ENCODE measurements at places on chromosomes 1 and 21. TPM values are rescaled to one million over a fixed set of nuclear protein-coding genes. Genes with fewer than 3 reads are reported as not detected.

DNA sequence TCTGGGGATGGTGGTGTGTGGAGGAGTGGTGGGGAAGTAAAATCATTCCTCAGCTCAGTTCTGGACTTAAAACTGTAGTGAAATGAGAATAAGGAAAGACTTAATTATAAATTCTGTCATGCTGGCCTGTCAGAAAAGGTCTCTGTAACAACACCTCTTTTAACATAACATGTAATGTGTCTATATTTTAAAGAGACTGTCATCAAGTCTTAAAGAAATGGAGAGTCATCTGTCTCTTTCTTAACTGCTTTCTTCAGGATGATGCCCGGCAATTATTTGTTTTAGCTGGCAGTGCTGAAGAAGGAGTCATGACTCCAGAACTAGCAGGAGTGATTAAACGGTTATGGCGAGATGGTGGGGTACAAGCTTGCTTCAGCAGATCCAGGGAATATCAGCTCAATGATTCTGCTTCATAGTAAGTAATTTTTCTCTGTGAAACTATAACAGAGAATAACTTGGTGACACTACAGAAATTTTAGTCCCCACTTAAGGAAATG, 30.6 kb downstream of the GNAI3 start:
- peaks cover 37% of the 10 kb centered on the region for H3K36me3 ChIP-seq
- no peak for DNase-seq
- no peak overlapping the region for H3K4me3 ChIP-seq

- no peaks in the 10 kb centered on the region for H3K36me3 ChIP-seq
- H3K27ac ChIP-seq = no peak overlapping the region
- H3K4me1 ChIP-seq = peaks cover 5% of the 10 kb centered on the region
Measured at GRCh38 chr1:53678507-53678906, 60.5 kb downstream of the GLIS1 start.

GRCh38 chr1:76238094-76238628, 163.6 kb downstream of the ST6GALNAC3 start:
- no peaks in the 10 kb centered on the region for H3K27me3 ChIP-seq
- no peak for DNase-seq
- no peak overlapping the region for H3K4me3 ChIP-seq
- H3K36me3 ChIP-seq = no peaks in the 10 kb centered on the region
- H3K4me1 ChIP-seq = peaks cover 2% of the 10 kb centered on the region

Gene KLF17
- total RNA-seq = not detected

GRCh38 chr21:44713130-44713529, 1.8 kb upstream of the TSPEAR start:
- peaks cover 53% of the 10 kb centered on the region for H3K27me3 ChIP-seq
- H3K4me1 ChIP-seq = peaks cover 26% of the 10 kb centered on the region
- H3K4me3 ChIP-seq = no peak overlapping the region
- no peak for DNase-seq

Gene TRABD2B
- total RNA-seq = not detected

DNA sequence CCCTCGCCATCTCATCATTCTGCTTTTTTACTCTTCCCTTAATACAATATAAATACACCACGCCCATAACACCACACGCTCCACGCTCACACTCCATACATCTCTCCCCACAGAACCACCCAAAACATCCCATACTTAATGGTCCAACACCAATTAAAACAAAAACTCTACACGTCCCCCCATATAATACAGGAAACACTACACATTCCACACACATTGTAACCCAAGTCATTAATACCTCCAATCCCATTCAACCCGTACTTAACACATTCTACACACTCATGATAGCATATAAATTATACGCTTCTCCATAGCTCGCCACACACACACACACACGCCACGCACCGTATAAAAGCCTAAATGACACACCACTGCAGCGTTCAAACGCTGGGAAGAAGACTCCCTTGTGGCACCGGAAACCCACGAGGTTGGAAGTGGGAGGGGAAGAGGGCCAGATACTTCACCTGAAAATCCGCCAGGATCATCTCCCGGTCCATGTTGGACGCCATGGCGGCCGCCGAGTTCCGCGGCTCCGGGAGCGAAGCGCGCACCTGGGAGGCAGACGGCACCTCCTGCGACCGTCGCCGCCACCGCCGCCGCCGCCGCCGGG, 659 bp downstream of the FAF1 start:
- peak overlapping the region; percentile 80 for H3K4me3 ChIP-seq
- H3K36me3 ChIP-seq = peaks cover 2% of the 10 kb centered on the region
- H3K4me1 ChIP-seq = peaks cover 26% of the 10 kb centered on the region
- DNase-seq = no peak
- peak overlapping the region; percentile 89 for H3K27ac ChIP-seq

- peak overlapping the region; percentile 59 for H3K27ac ChIP-seq
- H3K4me1 ChIP-seq = peaks cover 24% of the 10 kb centered on the region
- H3K36me3 ChIP-seq = no peaks in the 10 kb centered on the region
Measured at GRCh38 chr1:151472856-151473731, 13.8 kb upstream of the POGZ start.

DNA sequence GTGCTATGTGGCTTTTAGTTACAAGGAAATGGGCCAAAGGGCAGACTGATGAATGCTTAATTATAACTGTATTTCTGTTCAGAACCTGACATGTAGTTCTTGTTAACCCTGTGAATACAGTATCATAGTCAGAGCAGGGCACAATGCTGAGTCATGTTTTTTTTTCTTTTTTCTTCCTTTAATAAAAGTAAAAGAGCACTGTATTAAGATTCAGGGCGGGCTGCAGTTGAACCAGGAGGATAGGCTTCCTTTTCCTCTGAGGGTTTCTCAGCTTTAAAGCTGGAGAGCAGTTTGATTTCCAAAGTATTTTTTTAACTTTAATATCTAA, 8.7 kb downstream of the CLDN8 start:
- no peaks in the 10 kb centered on the region for H3K36me3 ChIP-seq
- no peaks in the 10 kb centered on the region for H3K4me1 ChIP-seq
- H3K27ac ChIP-seq = no peak overlapping the region
- no peaks in the 10 kb centered on the region for H3K27me3 ChIP-seq
- DNase-seq = no peak

Gene CLDN17
- total RNA-seq = not detected

DNA sequence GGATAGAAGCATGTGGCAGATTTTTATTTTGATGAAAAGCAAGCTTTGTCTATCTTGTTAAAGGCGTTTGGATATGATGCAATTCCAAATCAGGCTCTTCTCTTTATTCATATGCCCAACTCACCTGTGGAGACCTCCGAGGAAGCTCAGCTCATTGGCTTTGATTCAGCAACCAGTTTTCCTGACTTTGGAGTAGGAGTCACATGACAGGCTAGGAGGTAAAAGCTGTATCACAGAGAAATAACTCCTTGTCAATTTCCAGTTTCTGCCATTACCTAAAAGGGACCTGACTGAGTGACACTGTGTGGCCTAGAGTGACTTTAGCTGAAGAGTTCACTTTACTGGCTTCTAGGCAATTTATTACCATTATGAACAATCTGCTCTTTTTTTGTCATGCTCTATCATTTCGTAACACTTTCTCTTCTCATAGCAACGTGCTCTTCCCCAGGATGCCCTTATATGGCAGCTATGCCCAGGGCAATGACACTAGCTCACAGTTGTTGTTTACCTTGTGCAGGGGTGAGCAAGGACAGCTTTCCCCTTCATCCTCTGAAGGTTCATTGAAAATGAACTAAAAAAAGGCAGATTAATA, 107.2 kb downstream of the KCNK1 start:
- H3K4me1 ChIP-seq = no peaks in the 10 kb centered on the region
- DNase-seq = no peak

- no peaks in the 10 kb centered on the region for H3K4me1 ChIP-seq
- DNase-seq = no peak
- H3K27me3 ChIP-seq = no peaks in the 10 kb centered on the region
Measured at GRCh38 chr21:44540741-44541288, 820 bp upstream of the KRTAP10-1 start.

Gene TPTE
- not detected for total RNA-seq

DNA sequence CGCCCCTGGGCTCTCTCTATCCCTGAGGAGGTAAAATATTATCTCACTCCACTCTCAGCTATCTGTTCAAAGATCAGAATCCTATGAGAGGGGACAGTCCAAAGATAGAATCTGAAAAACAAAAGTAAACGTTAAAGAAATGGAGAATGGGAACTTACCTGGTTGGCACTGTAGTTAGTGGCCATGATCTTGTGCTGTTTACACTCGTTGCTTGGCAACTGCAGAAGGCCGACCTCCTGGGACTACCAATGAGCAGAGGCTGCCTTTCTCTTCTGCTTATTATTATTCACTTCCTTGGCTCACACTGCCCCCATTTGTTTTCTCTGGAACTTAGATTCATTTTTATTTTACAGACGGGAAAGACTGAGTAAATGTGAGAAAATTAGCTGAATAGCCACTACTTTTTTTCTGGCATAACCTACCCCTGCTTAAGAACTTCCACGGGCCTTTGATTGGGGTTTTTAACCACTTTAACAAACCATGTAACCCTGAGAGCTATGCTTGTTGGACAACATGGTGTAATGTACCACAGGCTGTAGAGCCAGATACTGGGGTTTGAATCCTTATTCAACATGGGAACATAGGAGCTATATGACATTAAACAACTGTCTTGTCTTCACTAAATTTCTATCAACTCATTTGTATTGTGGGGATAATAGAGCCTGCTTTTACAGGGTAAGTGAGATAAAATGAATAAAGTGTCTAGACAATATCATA, at the start of gene CFAP126:
CFAP126 (minus strand) TSS at position 193 of the 717 bp plus-strand sequence; CDS start at position 185, 8 bp downstream.
- no peaks in the 10 kb centered on the region for H3K27me3 ChIP-seq
- DNase-seq = peak; percentile 60
- peaks cover 17% of the 10 kb centered on the region for H3K36me3 ChIP-seq
- peak within 1 kb of the TSS; percentile 17 for H3K27ac ChIP-seq
- peaks cover 19% of the 10 kb centered on the region for H3K4me1 ChIP-seq

DNA sequence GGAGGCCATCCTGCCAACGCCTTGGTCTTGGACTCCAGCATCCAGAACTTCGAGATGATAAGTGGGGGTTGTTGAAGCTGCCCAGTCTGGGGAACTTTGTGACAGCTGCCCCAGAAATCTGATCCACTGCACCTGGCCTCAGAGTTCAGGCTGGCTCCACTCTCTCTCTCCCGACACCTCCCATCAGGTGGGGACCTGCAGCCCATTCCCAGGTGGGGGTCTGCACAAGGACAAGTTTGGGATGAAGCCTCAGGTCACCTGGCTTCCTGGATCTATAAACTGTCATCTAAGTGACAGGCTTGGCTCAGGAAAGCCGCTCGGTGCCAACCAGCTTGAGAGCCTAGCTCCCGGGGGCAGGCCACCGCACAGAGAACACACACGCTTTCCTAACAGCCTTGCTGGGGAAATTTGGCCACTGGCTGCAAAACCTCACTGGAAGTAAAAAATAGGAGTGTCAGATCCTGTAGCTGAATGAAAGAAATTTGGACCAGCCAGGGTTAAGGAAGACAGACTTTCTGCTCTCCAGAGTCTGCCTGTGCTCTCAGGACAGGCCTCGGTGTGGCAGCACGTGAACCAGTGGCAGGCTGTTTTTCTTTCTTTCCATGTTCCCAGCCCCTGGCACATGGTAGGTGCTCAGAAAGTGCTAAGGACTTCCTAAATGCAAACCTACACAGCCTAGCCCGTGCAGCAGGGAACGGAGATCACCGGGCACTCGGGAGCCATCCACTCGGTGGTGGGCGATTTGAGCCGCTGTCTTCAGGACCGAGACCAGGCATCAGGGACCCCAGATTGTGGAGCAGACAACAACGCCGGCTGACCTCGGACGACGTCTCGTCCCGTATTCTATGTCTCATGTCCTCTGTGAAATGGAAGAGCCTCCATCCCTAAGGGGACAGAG, 42.6 kb upstream of the LBR start:
- H3K27ac ChIP-seq = no peak overlapping the region
- no peak overlapping the region for H3K4me3 ChIP-seq
- H3K4me1 ChIP-seq = peaks cover 37% of the 10 kb centered on the region
- H3K27me3 ChIP-seq = no peaks in the 10 kb centered on the region

- H3K27me3 ChIP-seq = peaks cover 2% of the 10 kb centered on the region
- H3K4me3 ChIP-seq = no peak overlapping the region
- H3K36me3 ChIP-seq = no peaks in the 10 kb centered on the region
Measured at GRCh38 chr1:227134686-227135314, 183.5 kb downstream of the CDC42BPA start.

- peaks cover 3% of the 10 kb centered on the region for H3K27me3 ChIP-seq
- peaks cover 49% of the 10 kb centered on the region for H3K4me1 ChIP-seq
- H3K4me3 ChIP-seq = no peak overlapping the region
- H3K36me3 ChIP-seq = peaks cover 3% of the 10 kb centered on the region
Measured at GRCh38 chr1:9413071-9413876, 120.6 kb downstream of the SPSB1 start.

Gene MSTO1
- 62.1 TPM for total RNA-seq

GRCh38 chr1:115545791-115546733, 95.7 kb upstream of the VANGL1 start:
- H3K36me3 ChIP-seq = no peaks in the 10 kb centered on the region
- peaks cover 3% of the 10 kb centered on the region for H3K27me3 ChIP-seq
- no peak overlapping the region for H3K27ac ChIP-seq
- no peaks in the 10 kb centered on the region for H3K4me1 ChIP-seq
- no peak overlapping the region for H3K4me3 ChIP-seq
- DNase-seq = peak; percentile 38

DNA sequence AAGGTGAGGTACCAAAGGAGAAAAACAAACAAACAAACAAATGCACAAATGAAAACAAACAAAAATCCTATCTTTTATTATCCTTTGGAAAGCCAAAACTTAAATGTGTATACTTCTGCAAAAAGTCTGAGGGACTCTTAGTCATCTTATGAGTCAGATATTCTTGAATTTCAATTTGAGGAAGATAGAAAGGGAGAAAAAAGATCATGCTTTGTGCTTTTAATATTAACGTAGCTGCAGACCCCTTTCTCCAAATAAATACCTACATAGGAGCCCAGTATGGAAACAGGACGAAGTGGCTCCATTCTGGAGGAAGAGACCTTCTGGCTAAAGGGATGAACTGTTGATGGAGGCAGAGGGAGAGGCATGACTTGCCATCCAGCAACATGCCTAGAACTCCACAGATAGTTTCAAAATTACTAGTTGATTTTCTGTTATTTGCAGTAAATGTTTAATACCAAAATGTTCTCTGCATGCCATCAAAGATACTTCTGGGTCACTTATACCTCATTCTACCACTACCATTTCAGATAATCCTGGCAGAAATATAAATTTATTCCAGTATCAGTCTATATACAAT, 25.4 kb downstream of the NUP210L start:
- H3K36me3 ChIP-seq = no peaks in the 10 kb centered on the region
- no peaks in the 10 kb centered on the region for H3K27me3 ChIP-seq
- no peak overlapping the region for H3K27ac ChIP-seq
- H3K4me1 ChIP-seq = peaks cover 14% of the 10 kb centered on the region
- DNase-seq = no peak
- no peak overlapping the region for H3K4me3 ChIP-seq

DNA sequence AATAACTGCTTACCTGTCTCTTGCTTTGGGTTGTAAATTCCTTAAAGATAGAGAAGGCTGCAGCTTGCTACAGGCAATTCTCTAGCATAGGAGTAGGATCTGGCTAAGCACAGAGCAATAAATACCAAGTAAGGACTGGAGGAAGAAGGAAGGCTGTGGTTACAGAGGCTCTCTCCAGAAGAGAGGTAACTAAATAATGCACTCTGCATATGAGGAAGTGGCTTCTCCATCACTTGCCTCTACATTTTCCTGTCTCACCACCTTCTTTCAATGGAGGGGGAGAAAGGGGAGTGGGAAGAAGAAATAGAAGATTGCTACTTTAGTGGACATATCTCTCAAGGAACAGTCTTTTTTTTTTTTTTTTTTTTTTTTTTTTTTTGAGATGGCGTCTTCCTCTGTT, 60.9 kb upstream of the LAX1 start:
- H3K27me3 ChIP-seq = no peaks in the 10 kb centered on the region
- H3K4me3 ChIP-seq = no peak overlapping the region
- H3K27ac ChIP-seq = no peak overlapping the region
- H3K36me3 ChIP-seq = peaks cover 13% of the 10 kb centered on the region
- peaks cover 2% of the 10 kb centered on the region for H3K4me1 ChIP-seq

Data from activated CD4-positive, alpha-beta T cell treated with anti-CD3 and anti-CD28 coated beads for 36 hours (primary cell).